Fibroblast of lung (primary cell): ENCODE measurements at places on chromosomes 2 and 18. TPM values are rescaled to one million over a fixed set of nuclear protein-coding genes. Genes with fewer than 3 reads are reported as not detected.

PLB1 gene
- 0.70 and 0.75 TPM in 2 replicates for polyA plus RNA-seq

AQP12A gene
- polyA plus RNA-seq: not detected in 2 replicates

DNAJC5G gene
- not detected in 2 replicates for polyA plus RNA-seq

ZNF519 gene
- polyA plus RNA-seq: 2.0 and 2.7 TPM in 2 replicates

FOXI3 gene
- not detected in 2 replicates for polyA plus RNA-seq

C18orf54 gene
- polyA plus RNA-seq: 2.8 and 7.4 TPM in 2 replicates
